ENCODE measurements at places on chromosomes 13 and 19.

DNA sequence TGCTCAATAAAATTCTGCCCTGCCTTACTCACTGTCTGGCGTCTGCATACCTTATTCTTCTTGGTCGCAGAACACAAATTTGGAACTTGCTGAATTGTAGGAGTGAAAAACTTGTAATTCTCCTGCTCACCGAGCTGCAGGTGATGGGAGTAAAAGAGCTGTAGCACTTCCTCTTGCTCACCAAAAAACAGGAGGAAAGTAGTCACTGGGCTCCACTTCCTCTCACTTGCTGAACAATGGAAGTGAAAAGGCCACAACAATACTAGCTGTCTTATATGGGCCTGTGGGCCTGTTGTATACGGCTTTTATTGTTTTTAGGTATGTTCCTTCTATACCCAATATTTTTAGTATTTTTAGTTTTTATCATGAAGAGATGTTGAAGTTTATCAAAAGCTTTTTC is 978.7 kb downstream of the SLITRK5 start:
- DNase-seq = no peak

GRCh38 chr19:30854207-30854606 is 482.0 kb downstream of the ZNF536 start:
- DNase-seq = no peak

DNA sequence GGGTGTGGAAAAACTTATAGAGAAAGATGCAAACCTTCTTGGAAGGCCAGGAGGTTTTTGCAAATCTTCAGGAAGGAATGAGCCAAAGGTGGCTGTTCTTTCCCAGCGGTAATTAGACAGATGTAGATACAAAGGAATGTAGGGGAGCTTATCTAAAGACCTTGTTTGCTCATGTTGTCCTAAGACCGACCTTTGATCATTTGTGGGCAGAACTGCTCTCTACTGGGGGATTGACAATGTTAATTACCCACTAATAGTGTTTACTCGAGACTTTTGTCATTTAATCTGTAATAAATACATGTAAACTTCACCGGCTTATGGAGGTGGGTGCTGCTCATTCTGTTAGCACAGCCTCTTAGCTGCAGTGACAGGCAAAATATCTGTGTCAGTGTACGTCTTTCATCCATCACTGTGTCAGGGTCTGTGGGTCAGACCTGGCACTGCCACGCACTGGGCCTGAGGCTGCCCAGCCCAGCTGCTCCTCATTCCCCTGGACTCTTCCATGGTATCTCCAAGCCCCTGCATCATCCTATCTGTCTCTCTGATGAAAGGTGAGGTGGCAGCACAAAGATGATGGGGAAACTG is 68.3 kb downstream of the ZNF431 start:
- no peak for DNase-seq

DNA sequence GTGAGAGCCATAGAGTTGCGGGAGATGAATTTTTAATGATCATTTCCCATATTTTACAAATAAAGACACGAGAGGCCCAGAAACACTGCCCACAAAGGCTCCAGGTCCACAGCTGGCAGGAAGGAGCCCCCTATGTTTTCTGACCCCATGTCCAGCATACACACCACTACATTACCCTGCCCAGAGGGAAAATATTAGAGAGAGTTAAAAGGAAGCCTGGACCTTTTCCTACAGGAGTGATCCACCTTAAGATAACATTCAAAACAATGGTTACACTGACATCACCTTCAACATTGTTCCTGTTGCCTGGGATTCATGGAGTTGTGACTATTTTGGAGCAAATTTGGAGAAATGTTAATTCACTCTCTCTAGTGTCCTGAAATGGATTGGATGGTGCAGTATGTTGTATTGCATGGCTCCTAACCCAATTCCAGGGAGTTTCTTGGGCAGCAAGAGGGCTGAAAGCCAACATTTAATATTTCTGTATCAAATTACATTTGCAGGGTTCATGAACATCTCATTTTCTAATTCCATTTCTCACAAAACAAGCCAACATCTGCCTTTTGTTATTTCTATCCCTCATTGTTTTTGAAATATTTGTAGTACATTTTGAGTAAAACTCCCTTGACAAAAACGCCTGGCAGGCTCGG is 172.5 kb downstream of the DLEU7 start:
- no peak for DNase-seq

DNA sequence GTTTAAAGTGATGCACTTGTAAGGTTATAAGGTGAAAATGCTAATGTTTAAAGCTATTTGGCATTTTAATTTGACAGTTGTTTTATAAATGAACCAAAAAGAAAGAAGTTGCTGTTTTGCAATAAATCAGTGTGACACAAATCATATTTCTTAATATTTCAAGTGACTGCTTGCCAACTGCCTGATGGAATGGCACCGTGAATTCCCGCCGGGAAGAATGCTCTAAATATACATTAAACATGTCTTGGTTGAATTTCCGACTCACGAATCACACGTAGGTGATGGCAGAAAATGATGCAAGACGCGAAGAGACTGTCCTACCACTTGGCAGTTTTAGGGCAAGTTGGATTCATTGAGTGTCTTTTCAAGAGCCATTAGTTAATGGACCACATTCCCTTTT is 3.1 kb upstream of the GJB2 start:
- DNase-seq = no peak

- DNase-seq = no peak
Observed at GRCh38 chr13:43227721-43228120, 204.3 kb downstream of the DNAJC15 start.

DNA sequence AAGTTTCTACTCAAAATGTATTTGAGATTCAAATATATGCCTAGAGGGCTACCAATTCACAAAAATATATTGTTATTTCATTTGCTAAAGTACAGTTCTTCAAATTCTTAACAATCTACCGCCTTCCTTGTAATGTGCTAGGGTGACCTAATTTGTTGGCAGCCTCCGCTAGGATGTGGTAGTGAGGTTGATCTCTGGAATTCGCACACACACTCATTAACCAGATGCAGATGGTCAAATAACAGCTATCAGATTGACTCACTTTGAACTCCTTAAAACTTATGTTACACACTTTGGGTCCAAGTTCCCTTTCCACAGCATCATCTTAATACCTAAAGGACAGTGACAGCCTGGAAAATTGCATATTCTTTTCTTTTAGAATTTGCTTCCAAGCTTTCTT is 367.3 kb downstream of the DCT start:
- DNase-seq = no peak

- DNase-seq = no peak
Observed at GRCh38 chr13:44815623-44816022, 173.6 kb downstream of the NUFIP1 start.

DNA sequence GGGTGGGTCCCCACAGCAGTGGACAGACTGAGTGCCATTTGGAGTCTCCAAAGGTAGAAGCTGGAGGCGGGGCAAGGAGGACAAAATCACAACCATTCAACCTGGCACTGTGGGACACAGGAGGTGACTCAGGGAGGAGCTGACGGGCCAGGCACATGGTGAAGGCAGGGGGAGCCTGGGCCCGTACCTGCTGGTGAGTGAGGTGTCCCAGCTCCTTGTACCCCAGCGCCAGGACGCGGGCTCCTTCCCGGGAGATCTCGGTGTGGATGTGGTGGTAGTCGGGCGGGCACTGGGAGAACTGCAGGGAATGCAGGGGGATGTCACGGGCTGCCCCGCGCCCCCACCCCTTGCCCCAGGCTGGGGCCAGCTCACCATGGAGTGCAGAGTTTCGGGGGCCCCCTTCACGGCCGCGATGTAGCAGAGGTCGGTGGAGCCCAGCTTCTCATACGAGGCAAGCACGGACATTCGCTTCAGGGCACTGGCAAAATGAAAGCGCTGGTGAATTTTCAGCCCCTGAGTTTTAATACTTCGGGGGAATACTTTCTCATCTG is 9.8 kb downstream of the ATP13A1 start:
- DNase-seq = no peak

GRCh38 chr19:40446263-40446784 is 2.2 kb upstream of the SERTAD3 start:
- DNase-seq = no peak

GRCh38 chr13:39209731-39210531 is 171.7 kb downstream of the NHLRC3 start:
- no peak for DNase-seq

DNA sequence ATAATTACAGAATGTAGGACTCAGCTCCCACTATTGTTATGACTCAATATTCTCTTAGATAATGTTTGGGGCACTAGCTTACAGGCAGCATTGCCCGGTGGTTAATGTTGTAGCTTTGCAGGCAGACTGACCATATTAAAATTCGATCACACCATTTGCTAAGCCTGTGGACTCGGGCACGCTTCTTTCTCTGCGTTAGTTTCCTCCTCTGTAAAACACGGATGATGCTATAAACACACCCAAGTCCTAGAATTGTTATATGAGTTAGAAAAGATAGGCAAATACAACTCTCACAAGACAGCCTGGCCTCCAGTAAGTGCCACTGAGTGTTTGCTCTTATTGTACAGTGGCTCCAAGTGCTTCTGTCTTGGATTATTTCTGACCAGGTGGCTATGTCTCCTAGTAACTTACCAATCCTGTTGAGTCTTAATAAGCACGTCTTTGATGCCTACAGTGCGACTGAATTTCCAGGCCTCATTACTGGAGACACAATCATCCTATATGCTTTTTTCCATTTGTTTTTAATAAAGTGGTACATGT is 50.0 kb upstream of the ALOX5AP start:
- no peak for DNase-seq

DNA sequence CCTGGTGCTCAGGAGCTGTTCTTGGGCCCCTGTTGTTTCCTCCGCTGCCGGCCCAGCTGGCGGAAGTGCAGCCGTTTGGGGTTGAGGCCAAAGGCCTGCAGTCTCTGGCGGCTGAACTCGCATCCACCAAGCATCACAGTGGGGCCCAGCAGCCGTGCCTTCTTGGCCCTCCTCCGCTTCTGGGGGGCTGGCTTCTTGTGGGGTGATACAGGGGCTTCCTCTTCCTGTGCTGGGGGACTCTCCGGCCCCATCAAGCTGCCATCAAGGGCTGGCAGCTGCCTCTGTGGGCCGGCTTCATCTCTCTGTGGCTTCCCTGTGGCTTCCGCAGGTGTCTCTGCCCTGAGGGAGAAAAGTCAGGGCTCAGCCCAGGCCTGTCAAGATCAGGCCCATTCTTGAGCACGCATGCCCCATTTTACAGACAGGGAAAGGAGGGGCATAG is 10.3 kb downstream of the ATG4D start:
- DNase-seq = peak; percentile 73

- DNase-seq = no peak
Observed at GRCh38 chr13:24039621-24040475, 120.7 kb upstream of the SPATA13 start.

- no peak for DNase-seq
Observed at GRCh38 chr13:78286748-78287147, 316.6 kb downstream of the POU4F1 start.

DNA sequence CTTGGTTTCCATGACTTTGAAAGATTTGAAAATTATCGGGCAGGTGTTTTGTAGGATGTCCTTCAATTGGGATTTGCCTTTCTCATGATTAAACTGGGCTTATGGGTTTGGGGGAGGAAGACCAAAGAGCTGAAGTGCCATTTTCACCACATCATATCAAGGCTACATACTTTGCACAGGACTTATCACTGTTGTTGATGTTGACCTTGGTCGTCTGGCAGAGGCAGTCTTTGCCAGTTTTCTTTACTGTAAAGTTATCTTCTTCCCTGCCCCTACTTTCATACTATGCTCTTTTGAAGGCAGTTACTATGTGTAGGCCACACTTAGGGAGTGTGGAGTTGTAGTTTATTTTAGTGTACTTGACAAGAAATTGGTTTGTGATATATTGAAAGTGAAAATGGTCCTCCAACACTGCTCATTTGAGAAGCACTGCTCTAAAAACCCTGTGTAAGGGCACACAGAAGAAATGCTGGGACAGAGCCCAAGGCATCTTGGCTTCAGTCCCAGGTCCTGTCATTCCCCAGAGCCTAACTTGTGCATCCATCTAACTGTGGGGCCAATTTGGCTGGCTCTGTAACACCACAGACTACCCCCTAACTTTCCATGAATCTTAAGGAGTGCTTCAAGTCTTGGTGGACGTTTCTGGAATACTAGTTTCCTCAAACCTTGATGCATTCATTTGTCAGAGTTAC is 384.9 kb downstream of the KCNRG start:
- no peak for DNase-seq

- no peak for DNase-seq
Observed at GRCh38 chr19:1169921-1170885, 3.9 kb downstream of the SBNO2 start.

GRCh38 chr19:21705393-21705792 is 62.0 kb downstream of the ZNF100 start:
- DNase-seq = no peak

DNA sequence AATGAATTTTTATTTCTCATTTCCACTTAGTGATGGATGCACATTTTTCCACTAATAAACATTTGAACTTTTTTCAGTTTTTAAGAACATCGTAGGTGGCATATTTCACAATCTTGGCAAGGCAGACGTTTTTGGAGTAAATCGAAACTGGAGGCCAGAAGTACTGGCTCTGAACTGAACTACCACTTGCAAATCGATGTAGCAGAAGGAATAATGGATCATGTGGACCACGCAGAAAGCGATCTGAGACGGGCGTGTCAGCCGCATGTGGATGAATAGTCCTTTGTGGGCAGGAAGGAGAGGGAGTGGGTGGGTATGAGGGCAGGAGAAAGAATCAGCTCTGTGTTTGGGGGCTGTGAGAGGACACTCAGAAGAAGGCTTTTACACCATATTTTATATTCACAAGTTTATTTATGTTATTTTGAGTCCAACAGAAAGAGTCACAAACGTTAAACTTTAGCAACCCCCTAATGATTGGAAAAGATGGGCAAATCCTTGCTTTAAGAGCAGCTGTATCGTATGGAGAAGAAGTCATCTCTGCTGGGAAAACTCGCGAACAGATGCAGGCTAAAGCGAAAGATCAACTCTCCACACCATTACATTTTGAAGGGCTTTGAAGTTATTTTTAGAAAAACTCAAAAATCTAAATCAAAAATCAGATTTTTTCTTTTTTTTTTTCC is 90.5 kb downstream of the COL4A2 start:
- DNase-seq = no peak

- no peak for DNase-seq
Observed at GRCh38 chr13:110126391-110126961, 180.5 kb downstream of the COL4A1 start.

- DNase-seq = no peak
Observed at GRCh38 chr13:29817604-29818378, 32.6 kb downstream of the UBL3 start.

DNA sequence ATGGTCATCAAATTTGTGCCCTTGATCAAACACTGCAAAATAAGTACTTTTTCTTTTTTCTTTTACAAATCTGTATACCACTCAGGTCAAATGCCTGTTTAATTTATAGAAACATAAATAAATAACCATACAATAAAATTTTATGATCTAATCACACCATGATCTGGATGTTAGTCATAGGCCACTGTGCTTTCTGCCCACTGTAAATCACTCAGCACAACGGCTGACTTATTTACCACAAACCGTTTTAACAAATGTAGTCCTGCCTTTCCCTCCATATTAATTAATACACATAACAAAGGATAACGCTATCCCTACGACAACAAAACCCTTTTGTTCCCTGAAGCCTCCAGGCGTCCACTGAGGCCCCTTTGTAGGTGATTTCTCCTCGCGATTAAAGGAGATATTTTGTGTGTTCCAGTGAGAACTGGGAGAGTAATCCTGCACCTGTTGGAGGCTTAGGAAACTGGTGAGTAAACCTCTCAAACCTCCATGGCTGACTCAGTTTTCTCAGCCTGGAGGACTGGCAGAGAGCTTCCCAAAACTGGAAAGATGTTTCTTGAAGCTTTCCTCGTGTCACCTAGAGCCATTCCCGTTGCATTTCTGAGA is 477.1 kb upstream of the SGCG start:
- DNase-seq = no peak

Measured in CD4-positive, alpha-beta T cell treated with Interferon gamma for 1 hour (primary cell).